Ecto neural progenitor cell (in vitro differentiated cells): ENCODE measurements at places on chromosomes 1 and 21.

DNA sequence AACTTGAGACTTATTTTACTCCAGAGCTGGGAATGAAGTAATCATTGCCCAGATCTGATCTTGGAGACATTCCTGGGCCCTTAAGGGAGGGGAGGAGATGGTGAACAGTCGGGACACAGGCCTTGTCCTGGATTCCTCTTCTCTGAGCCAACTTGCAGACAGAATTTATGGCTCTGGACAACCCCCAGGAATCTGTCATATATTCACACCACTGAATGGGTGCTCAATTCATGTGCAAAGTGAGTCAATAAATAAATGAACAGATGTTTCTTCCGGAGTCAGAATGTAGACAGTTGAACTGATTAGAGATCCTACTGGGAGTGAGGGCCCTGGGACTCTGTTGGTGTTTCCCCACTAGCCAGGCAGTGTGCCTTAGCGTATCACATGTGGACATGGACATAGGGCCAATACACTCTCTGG is 2.6 kb downstream of the TUFT1 start:
- no peak for DNase-seq

DNA sequence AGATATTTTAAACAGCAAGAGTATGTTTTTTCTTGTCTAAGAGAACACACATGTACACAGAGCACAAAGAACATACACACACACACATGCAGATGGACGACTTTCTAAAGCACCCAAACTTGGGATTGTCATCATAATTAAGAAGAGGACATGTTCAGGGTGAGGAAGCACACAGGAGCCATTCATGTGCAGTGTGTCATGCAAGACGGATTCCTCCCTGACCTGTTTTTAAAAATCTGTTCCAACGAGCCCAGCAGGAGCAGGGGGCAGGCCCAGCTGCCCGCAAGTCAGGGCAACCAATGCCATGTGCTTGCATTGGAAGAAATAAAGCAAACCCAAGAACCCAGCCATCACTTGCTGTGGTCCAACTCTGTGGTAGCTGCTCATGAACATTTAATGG is 167.3 kb upstream of the ZNF644 start:
- DNase-seq: no peak

DNA sequence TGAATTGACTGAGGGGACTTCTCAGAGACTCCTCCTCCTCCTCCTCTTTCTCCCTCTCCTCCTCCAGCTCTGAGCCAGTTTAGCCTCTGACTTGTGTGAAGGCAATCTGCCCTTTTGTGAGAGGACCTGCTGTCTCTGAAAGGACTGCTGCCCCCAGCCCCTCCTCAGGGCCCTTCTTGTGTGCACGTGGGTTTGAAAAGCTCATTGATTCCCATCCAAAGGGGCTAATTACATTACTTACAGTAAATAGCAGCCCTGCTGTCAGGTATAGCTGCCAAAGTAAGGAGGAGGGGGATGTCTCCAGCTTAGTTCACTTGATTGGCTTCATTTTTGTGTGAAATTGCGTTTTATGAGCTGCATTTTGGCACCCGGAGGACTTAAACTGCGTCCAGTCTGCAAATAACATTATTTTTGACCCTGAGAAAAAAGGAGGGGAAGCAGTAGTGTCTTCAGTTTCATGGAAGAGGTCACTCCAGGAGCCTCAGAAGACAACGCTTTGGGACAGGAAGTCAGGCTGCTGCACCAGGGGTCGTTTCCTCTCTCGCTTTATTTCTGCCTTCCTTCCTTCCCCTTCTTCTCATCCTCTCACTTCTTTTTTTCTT is 1.8 kb upstream of the LHX9 start:
- peak; percentile 52 for DNase-seq

DNA sequence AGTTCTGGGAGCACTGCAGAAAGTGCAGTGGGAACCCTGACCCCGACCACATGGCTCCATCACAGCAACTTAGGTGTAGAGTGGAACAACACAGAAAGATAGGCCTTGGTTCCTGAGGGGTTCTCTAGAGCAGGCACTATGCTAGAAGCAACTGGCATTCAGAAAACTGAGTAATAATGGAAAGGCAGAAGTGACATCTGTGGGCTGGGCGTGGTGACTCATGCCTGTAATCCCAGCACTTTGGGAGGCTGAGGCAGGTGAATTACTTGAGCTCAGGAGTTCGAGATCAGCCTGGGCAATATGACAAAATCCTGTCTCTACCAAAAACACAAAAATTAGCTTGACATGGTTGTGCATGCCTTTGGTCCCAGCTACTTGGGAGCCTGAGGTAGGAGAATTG is 5.3 kb downstream of the MRPS15 start:
- DNase-seq: no peak

- no peak for DNase-seq
Measured at GRCh38 chr21:29637553-29637952, 302.2 kb downstream of the GRIK1 start.

GRCh38 chr1:26833432-26834405 is 7.2 kb downstream of the ZDHHC18 start:
- DNase-seq: peak; percentile 50

GRCh38 chr1:203126866-203127665 is 460 bp upstream of the ADORA1 start:
- DNase-seq: no peak

DNA sequence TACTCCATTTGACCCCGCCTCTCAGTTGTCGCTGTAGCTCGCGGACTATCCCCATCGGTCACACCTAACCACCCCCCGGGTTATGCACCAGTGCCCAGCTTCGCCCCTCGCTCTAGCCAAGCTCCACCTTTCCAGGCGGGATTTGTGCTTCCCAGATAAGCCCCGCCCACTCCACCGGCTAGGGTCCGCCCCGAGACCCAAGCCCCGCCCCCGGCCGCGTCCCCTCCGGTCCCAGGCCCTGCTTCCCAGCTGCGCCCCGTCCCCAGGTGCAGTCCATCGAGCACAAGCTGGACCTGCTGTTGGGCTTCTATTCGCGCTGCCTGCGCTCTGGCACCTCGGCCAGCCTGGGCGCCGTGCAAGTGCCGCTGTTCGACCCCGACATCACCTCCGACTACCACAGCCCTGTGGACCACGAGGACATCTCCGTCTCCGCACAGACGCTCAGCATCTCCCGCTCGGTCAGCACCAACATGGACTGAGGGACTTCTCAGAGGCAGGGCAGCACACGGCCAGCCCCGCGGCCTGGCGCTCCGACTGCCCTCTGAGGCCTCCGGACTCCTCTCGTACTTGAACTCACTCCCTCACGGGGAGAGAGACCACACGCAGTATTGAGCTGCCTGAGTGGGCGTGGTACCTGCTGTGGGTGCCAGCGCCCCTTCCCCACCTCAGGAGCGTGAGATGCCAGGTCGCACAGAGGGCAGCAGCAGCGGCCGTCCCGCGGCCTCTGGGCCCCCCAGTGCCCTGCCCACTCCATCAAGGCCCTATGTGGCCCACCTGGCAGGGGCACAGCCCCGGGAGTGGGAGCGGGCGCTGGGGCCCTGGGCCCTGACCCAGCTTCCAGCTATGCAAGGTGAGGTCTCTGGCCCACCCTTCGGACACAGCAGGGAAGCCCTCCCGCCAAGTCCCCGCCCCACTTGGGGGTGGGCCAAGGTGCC is 23.9 kb downstream of the CITED4 start:
- no peak for DNase-seq

DNA sequence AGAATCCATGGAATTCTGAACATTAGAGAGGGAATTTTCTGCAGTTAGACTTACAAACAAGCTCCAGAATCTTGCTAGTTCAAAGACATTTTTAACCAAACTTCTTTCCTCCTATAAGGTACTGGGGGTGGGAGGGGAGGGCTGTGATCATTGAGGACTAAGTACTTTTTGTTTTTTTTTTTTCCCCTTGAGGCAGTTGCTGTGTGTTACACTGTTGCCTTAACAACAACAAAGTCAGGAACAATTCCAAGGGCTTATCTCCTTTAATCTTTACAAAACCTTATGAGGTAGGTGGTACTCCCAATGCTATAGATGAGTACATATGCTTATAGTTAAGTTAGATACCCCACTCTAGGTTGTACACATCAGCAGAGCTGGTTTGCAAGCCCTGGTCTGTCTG is 62.9 kb downstream of the PPP1R12B start:
- no peak for DNase-seq

DNA sequence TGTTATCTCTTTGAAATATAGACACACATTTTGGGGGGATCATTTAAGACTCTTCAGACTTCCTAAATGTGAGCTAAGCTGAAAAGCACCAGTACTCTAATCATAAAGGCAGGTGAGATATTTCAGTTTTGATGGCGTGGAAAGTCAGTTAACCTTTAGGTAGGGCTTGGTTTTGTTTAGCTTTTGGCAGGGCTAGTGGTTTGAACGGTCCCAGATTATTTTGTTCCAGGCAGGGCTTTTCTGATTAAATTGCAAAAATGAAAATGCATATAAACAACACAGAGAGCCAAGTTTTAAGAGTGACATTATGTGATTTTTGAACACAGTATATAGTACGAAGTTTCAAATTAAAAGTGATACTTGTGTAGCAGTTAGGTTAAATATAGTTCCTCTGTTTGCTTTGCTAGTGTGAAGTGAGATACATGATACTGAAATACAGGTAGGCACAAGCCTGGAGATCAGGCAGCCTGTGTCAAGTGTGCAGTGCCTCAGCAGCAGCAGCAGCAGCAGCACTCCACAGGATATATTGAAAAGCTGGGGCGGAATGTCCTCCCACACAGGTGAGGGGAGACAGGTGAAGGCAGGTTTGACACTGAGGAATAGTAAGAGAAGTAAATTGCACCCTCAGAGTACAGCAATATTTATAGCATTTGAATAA is 47.4 kb downstream of the CAMTA1 start:
- DNase-seq: no peak

GRCh38 chr1:93692026-93692425 is 10.4 kb upstream of the BCAR3 start:
- no peak for DNase-seq

- no peak for DNase-seq
Measured at GRCh38 chr1:244963231-244963826, 99.0 kb upstream of the HNRNPU start.

GRCh38 chr1:27672750-27673112 is 739 bp upstream of the IFI6 start:
- no peak for DNase-seq

DNA sequence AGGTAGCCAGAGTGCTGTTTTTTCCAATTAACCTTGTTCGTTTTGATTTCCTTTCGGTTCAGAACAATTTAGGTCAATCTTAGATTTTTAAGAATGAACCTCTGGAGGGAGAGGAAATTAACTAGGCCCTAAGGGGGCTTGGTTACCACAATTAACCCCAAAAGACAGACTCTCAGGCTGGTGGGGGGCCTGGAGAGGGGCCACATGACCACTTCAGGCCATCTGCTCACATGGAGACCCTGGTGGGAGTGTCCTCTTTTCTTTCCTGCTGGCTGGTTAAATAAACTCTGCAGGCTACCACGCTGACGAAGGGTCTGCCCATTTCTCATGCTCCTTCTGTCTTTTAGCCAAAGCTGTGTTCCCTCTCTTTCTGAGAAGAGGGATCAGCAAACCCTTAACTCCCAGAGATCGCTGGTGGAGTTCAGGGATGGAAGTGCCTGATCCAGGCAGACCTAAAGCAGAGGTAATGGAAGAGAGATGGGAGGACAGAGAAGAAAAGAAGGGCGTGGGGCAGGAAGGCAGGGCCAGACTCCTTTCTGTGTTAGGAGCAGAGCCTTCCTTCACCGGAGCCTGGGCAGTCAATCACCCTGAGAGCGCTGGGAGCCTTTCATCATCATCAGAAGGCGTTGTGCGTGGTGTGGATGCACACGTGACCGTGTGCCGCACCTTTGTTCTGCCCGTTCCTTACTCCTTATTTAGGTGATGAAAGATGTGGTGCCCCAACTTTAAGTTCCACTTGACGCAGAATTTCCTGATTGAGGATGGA is 58.5 kb downstream of the KIF26B start:
- no peak for DNase-seq

GRCh38 chr1:48869116-48869893 is 92.6 kb upstream of the BEND5 start:
- DNase-seq: no peak

DNA sequence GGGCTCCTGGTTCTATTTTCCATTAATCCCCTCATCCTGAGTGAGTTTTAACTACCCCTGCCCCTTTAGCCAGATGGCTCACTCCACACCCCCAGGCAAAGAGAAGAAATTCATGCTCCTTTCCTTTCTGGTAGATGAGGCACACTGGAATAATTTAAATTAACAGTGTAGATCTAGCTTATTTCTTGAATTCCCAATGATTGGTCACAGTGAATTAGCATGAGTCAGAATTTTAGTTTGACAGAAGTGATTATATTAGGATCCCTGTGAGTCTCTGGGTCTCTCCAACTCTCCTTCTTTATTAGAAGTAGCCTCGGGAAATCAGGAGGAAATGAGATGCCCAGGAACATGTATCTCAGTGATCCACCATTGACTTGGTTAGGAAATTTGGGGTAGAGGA is 103.1 kb upstream of the KAZN start:
- DNase-seq: no peak

- no peak for DNase-seq
Measured at GRCh38 chr1:236149003-236149595, 6.8 kb downstream of the GPR137B start.

DNA sequence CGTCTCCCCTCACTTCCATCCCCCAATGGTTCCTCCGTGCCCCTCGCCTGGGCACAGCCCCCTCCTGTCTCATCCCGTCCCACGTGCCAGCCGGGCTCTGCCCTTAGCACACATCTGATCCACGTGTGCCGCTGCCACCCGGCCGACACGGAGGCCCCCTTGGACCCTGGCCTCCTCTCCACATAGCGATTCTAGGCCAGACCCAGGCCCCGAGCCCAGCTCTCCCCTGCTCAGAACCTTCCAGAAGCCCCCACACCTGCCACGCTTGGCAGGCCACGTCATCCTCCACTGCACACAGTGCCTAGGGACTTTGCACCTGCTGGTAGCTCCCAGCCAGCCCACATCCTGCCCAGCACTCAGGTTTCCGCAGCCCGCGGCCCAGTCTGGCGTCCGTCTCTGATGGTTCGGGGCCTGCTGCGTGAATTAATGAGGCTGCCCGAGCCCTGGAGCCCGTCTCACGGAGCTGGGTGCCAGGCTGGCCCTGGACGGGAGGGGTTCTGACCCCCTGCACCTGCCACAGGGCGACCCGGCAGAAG is 20.1 kb downstream of the PLCH2 start:
- DNase-seq: no peak

DNA sequence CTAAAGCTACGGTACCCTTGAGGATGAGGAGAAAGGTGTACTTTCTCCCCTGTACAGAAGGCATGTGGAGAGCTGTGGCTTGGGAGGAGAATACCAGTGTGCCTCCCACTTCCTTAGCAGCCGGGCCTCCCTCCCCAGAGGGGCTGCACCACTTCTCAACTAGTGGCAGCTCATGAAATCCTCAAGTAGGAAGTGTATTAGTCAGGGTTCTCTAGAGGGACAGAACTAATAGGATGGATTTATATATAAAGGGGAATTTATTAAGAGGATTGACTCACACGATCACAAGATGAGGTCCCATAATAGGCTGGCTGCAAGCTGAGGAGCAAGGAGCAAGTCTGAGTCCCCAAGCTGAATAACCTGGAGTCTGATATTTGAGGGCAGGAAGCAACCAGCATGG is 53.1 kb upstream of the PPP2R5A start:
- DNase-seq: no peak

- no peak for DNase-seq
Measured at GRCh38 chr1:214364786-214365295, 83.9 kb downstream of the SMYD2 start.

- no peak for DNase-seq
Measured at GRCh38 chr1:207241164-207241934, 80.1 kb upstream of the CD55 start.

- DNase-seq: no peak
Measured at GRCh38 chr1:244053831-244054230, 2.7 kb downstream of the ZBTB18 start.
